ENCODE measurements at places on chromosomes 7 and 10. TPM values are rescaled to one million over a fixed set of nuclear protein-coding genes. Genes with fewer than 3 reads are reported as not detected.

SLC26A3 gene
- not detected for total RNA-seq

UNCX gene
- total RNA-seq: not detected

GJD4 gene
- total RNA-seq: not detected

UTF1 gene
- not detected for total RNA-seq

C10orf53 gene
- total RNA-seq: not detected

APBB1IP gene
- total RNA-seq: 0.06 TPM

MTURN gene
- 6.3 TPM for total RNA-seq

HOXA2 gene
- 0.49 TPM for total RNA-seq

CYP2E1 gene
- total RNA-seq: 0.16 TPM

TMEM178B gene
- 0.06 TPM for total RNA-seq

Measured in bladder microvascular endothelial cell (primary cell).